ENCODE measurements at places on chromosomes 3 and 15. TPM values are rescaled to one million over a fixed set of nuclear protein-coding genes. Genes with fewer than 3 reads are reported as not detected.

DNA sequence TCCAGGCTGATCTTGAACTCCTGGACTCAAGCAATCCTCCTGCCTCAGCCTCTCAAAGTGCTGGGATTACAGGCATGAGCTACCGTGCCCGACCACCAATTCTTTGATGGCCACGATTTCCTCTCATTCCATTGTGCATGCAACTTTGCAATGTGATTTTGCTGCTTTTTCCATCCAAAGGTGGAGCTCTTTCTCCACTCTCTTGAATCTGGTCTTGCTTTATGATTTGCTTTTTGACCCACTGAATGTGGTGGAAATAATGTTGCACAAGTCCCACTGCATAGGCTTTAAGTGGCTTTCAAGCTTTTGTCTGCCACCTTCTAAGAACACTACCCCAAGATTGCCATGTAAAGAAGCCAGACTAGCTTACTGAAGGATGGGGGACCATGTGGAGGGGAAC, 10.6 kb downstream of the RPS27L start:
- no peaks in the 10 kb centered on the region for H3K36me3 ChIP-seq
- H3K27ac ChIP-seq: no peak overlapping the region
- H3K27me3 ChIP-seq: no peaks in the 10 kb centered on the region
- no peak for DNase-seq

GRCh38 chr15:73389971-73390544, 21.3 kb upstream of the HCN4 start:
- no peaks in the 10 kb centered on the region for H3K27me3 ChIP-seq
- no peak overlapping the region for H3K4me3 ChIP-seq

DNA sequence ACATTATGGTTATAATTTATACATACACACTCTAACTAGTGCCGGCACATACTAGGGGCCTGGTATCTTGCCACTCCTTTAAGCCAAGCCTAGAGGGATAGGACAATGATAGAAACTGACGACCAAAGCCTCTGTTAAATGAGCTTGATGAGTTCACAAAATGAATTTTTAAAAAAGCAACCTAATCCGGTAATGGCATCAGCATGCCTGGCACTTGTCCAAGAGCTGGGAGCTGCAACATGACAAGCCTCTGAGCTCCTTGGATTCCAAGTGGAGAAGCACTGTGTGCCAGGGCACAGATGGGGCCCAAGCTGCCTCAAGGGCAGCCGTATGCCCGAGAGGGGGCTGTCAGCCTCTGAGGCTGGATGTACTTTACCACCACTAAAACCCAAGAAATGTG, 9.7 kb downstream of the ETV5 start:
- no peak overlapping the region for H3K4me3 ChIP-seq
- DNase-seq: peak; percentile 93
- H3K27me3 ChIP-seq: no peaks in the 10 kb centered on the region
- peaks cover 43% of the 10 kb centered on the region for H3K4me1 ChIP-seq
- peaks cover 9% of the 10 kb centered on the region for H3K36me3 ChIP-seq

- no peak for DNase-seq
- H3K4me3 ChIP-seq: no peak overlapping the region
- no peaks in the 10 kb centered on the region for H3K36me3 ChIP-seq
- H3K27me3 ChIP-seq: no peaks in the 10 kb centered on the region
- no peaks in the 10 kb centered on the region for H3K4me1 ChIP-seq
Measured at GRCh38 chr3:119530456-119530855, 29.0 kb downstream of the CD80 start.

- no peak overlapping the region for H3K4me3 ChIP-seq
- H3K4me1 ChIP-seq: no peaks in the 10 kb centered on the region
- no peak overlapping the region for H3K27ac ChIP-seq
- H3K27me3 ChIP-seq: no peaks in the 10 kb centered on the region
- no peak for DNase-seq
- no peaks in the 10 kb centered on the region for H3K36me3 ChIP-seq
Measured at GRCh38 chr15:100940767-100941379, 21.7 kb downstream of the LRRK1 start.

- H3K27me3 ChIP-seq: no peaks in the 10 kb centered on the region
- H3K36me3 ChIP-seq: no peaks in the 10 kb centered on the region
- H3K4me3 ChIP-seq: no peak overlapping the region
Measured at GRCh38 chr3:172717493-172718088, 6.7 kb upstream of the NCEH1 start.

DNA sequence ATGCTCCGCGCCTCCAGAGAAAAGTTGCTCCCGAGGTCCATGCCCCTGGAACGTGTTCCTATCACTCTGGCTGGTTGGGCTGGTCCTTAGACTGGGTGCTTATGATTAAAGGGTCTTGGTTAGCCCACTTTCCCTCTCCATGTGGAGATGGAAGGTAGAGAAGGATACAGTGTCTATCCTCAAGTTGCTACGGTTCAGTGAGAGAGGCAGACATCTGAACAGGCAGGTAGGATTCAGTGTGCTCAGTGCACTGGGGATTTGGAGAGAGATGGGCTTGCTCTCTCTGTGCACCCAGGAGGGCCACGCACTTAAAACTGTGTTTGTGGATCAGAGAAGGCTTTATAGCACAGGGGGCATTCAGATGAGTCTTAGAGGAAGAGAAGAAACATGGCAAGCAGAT, 63.0 kb downstream of the RPL39L start:
- H3K4me1 ChIP-seq: no peaks in the 10 kb centered on the region
- H3K4me3 ChIP-seq: no peak overlapping the region
- H3K27me3 ChIP-seq: no peaks in the 10 kb centered on the region
- H3K36me3 ChIP-seq: peaks cover 3% of the 10 kb centered on the region

DNA sequence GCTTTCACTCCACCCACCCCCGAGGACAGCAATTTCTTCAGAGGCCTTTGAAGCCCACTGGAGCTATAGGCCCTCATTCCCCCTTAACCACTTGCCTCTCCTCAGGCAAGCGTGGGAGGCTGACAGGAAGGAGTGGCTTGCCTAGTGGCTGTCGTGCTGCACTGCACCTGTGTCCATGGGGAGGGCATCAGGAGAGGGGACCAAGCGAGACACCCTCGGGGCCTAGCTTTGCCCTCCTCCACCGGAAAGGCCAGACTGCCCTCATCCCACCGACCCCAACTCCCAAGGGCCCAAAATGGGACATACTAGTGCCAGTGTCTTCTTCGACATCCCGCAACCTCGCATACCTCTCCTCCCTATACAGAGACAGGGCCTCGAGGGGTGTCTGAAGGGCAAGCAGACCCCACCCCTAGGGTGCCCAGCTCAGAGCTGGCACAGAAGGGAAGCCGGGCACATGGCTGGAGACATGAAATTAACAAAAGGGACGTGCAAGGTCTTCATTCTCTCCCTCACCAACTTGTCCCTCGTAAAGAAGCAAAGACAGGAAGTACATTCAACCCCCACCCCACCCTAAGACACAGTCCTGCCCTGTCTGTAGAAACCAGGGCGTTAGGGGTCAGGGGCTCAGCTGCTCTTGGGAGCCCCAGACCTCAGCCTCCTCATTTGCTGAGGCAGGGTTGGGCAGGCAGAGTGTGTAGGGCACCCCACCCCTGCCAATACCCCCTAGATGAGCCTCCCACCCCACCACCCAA, 24.3 kb downstream of the VIPR1 start:
- H3K27me3 ChIP-seq: no peaks in the 10 kb centered on the region
- no peaks in the 10 kb centered on the region for H3K4me1 ChIP-seq
- H3K4me3 ChIP-seq: no peak overlapping the region
- DNase-seq: no peak
- H3K36me3 ChIP-seq: no peaks in the 10 kb centered on the region

- H3K36me3 ChIP-seq: no peaks in the 10 kb centered on the region
- H3K27me3 ChIP-seq: no peaks in the 10 kb centered on the region
- no peak overlapping the region for H3K4me3 ChIP-seq
- H3K4me1 ChIP-seq: no peaks in the 10 kb centered on the region
- no peak for DNase-seq
- no peak overlapping the region for H3K27ac ChIP-seq
Measured at GRCh38 chr3:149701977-149702350, 44.1 kb upstream of the WWTR1 start.

- no peaks in the 10 kb centered on the region for H3K27me3 ChIP-seq
- no peak for DNase-seq
- no peak overlapping the region for H3K4me3 ChIP-seq
- H3K36me3 ChIP-seq: no peaks in the 10 kb centered on the region
Measured at GRCh38 chr3:156469456-156469855, 85.5 kb downstream of the SSR3 start.

DNA sequence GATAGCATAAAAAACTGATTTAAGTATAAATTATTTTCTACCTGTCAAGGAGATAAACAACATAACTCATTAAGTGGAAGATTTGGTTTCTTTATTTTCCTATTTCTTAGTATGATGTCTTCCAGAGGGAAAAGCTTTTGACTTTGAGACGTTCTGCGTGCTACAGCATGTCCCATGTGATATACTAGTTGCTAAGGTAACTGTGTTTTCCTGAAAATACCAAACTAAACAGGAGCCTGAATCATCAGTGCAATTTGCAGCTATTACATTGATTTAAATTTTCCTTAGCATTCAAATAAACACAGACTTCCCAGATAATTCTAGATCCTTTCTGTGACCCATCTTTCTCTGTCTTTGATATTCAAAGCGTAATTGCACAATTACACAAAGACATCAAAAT, 117.7 kb upstream of the P2RY1 start:
- no peak overlapping the region for H3K27ac ChIP-seq
- no peak overlapping the region for H3K4me3 ChIP-seq
- DNase-seq: no peak
- H3K27me3 ChIP-seq: no peaks in the 10 kb centered on the region

- no peak overlapping the region for H3K4me3 ChIP-seq
- H3K27me3 ChIP-seq: no peaks in the 10 kb centered on the region
- H3K4me1 ChIP-seq: no peaks in the 10 kb centered on the region
- no peak overlapping the region for H3K27ac ChIP-seq
- H3K36me3 ChIP-seq: no peaks in the 10 kb centered on the region
- DNase-seq: no peak
Measured at GRCh38 chr3:42707620-42708355, 5.2 kb upstream of the HHATL start.

GRCh38 chr3:99351122-99351521, 287.3 kb upstream of the COL8A1 start:
- no peak overlapping the region for H3K27ac ChIP-seq
- no peaks in the 10 kb centered on the region for H3K27me3 ChIP-seq
- H3K4me3 ChIP-seq: no peak overlapping the region
- DNase-seq: no peak
- H3K4me1 ChIP-seq: no peaks in the 10 kb centered on the region

The TEX55 gene
- not detected for polyA plus RNA-seq

The EFHB gene
- 0.98 TPM for polyA plus RNA-seq

The GOLGA6L7 gene
- not detected for polyA plus RNA-seq

The MORC1 gene
- polyA plus RNA-seq: not detected

The CHRD gene
- 1.9 TPM for polyA plus RNA-seq

The GATM gene
- 6.8 TPM for polyA plus RNA-seq

The SMCO1 gene
- not detected for polyA plus RNA-seq

The GOLGA8O gene
- polyA plus RNA-seq: 0.86 TPM

The PLSCR5 gene
- not detected for polyA plus RNA-seq

The KIF23 gene
- polyA plus RNA-seq: 3.2 TPM

The SST gene
- 8.2 TPM for polyA plus RNA-seq
